ENCODE measurements at places on chromosomes 1 and 21.
A peak's percentile ranks its signal among the peaks of the same experiment; 100 is the strongest.

- no peak for DNase-seq
These were observed 176.5 kb downstream of the KAZN start for GRCh38 chr1:14774988-14775387.

- DNase-seq, result no peak
These were observed 343.2 kb downstream of the OLFM3 start for GRCh38 chr1:101653482-101653946.

DNA sequence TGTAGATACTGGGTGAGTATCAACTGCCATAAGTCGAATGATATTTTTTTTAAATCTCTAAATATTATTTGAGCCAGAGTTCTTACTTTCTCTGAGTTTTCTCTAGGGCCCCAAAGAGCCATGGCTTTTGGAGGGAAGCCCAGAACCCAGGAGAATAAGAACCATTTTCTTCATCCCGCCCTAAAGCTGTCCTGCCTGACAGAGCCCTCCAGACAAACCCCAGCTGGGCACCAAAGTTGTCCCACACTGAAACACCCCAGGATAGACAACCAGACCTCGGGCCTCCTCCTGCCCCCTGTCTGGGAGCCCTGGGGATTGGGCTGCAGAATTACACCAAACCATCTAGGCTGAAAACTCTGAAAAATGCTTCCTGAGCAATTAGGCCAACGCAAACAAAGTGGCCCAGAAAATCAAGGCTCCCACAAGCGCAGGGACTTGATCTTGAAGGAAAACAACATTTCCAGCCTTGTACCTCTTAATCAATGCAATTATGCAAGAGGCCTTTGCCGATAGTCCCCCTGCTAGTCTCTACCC lies 113.1 kb downstream of the RRAGC start:
- no peak for DNase-seq

GRCh38 chr21:17612023-17612564 lies 607 bp downstream of the BTG3 start:
- DNase-seq, result no peak

DNA sequence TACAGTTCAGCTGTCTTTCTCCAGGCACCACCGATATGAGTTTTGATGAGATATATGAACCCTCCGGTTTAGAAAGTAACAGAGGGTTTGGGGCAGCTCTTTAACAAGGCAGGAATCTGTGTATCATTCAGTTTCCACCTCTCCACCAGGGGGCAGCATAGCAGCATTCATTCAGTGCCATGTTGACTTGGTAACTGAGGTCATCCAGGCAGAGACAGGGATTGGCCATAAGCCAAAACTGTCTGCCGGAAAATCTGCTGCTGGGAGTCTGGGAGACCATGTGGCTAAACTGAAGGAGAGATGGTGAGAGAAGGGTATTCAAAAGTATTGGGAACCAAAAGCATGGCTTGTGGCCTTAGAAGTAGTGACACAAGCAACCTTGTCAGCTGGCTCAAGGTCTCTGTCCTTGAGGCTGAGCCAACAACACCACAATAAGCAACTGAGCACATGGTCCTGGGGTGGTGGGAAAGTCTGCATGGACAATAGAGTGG lies 98.5 kb downstream of the LMX1A start:
- DNase-seq, result peak; percentile 71

DNA sequence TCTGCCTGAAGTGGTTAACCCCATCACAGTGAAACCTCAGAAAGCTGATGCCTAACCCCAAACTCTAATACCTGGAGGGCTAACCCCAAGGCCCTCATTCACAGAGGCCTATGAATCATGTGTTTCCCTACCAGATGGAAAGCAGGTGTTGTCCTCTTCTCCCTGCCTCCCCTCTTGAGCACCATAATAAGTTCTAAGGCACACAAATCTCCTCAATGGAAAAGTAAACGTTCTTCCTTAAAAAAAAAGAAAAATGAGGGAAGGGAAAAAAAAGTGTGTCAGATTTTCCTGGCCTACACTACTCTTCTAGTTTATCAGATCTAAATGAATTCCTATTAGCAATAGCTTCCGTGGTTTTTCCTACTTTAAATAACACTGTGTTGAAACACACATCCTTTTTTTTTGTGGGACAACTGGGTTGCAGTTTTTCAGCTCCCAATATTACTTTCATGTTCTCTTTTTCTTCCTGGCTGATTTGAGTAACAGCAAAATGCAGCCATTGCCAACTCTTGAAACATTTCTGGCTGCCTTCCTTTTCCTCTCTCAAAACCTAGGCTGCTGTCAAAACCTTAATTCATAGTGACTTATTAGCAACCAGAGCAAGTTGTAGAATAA lies 43.2 kb downstream of the SLC44A3 start:
- DNase-seq, result no peak

GRCh38 chr1:192610112-192610889 lies 25.6 kb upstream of the RGS13 start:
- DNase-seq, result peak; percentile 10

DNA sequence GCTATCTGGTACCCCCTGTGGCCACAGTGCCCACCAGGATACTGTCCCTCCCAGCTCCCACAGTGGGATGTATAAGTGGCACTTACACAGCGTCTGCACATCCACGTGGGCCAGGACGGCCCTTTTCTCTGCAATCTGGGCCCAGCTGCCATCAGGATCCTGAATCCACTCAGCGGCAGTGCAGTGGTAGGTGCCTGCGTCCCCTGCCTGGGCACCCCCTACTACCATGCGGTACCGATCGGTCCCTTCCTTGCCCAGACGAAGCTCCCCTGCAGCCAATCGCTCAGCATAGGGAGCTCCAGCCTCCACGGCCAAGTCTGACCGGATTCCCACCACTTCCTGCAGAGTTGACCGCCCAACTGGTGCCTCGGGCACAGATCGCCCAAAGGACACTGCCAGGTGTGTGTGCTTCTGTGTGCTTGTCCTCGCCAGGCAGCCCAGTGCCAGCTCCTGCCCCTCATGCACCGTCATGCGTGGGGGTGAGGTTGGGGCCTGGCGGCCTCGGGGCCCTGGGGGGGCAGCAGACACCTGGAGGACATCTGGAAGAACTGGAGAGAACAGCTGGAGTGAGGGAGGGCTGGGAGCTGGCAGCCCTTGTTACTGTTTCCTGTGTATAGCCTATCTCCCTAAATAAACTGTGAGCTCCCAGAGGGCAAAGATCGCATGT lies 4.7 kb downstream of the IGSF8 start:
- DNase-seq, result no peak

DNA sequence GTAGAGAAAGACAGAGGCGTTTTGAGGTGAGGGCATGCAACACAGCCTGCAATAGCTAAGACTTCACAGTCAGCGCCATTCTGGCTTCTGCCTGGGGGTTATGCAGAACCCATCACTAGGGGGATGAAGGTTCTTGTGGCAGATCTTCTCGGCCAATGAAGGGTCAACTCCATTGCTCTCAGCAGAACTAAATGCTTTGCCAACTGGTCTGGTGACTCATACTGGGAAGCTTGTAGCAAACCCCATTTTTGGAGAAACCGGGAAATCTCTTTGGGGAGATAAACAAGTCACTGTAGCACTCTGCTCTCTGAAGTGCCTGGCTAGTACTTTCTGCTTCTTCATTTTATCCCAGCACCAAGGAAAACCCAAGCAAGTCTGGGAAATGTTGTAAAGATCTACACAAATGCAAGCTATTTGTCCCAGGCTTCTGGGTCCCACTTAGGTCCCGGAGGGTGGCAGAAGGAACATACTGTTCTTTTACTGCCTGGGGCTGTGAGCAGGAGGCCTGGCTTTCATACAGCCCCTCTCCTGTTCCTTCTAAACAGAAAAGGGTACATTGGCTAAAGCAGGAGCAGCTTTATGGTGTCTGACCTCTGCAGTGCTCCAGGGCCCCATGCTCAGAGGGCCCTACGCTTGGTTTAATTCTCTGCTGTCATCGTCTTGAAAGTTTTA lies 28.8 kb downstream of the SHISA4 start:
- no peak for DNase-seq

- no peak for DNase-seq
These were observed 236.4 kb upstream of the BEND5 start for GRCh38 chr1:49013079-49013478.

DNA sequence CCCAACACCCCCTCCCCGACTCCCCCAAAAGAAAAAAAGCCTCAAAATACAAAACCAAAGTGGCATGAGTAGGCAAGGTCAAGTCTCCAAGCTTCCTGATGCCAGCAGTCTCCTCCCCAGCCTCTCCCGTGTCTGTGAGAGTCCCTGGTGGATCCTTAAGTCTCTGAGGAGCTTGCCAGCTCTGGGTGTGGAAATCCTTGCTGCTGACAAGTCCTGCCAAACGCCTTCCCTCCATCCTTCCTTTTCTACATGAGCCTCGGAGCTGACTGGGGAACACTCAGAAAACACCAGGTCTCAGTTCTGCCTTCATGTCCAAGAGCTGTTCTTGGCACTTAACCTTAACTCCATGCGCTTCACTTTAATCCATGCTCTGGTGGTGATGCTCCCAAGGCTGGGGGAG lies 3.7 kb upstream of the ETV3L start:
- DNase-seq, result no peak

- no peak for DNase-seq
These were observed 23.3 kb downstream of the CNIH4 start for GRCh38 chr1:224380003-224380402.

- DNase-seq, result no peak
These were observed 96.7 kb upstream of the TMPRSS2 start for GRCh38 chr21:41604583-41605041.

- no peak for DNase-seq
These were observed 78.6 kb downstream of the EXTL2 start for GRCh38 chr1:100816049-100816448.

DNA sequence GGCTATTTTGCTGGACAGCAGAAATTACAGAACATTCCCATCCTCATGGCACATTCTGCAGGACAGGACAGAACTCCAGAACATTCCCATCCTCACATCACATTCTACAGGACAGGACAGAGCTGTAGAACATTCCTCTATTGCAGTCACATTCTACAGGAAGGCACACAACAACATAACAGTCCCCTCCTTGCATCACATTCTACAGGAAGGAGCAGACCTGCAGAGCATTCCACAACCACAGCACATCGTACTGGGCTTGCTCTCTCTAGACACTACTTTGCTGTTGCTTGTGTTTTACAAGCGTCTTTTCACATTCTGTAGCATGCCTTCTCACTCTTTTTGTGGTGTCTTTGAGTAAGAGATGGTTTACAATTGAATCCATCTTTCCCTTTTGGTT lies 26.8 kb upstream of the ABCB10 start:
- no peak for DNase-seq

GRCh38 chr1:186620566-186621350 lies 59.5 kb downstream of the PTGS2 start:
- no peak for DNase-seq

DNA sequence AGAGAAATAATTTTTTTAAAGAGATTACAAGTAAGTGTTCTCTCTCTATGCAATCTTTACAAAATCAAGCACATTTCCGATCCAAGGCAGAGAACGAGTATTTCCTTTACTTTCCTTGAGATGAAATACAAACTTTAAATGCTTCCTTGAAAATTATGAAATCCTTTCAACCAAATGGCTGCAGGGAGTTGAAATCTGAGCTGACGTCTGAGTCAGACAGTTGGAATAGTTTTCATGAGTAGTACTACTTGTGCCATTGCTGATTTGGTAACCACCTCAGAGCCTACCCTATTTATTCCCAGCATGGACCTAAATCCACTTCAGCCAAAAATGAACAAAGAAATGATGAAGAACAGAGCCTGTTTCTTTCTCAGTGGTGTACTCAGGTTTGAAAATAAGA lies 183.6 kb downstream of the GIPC2 start:
- DNase-seq, result no peak

- no peak for DNase-seq
These were observed 45.3 kb downstream of the MRPL39 start for GRCh38 chr21:25561668-25562641.

- no peak for DNase-seq
These were observed 25.1 kb upstream of the CLIC4 start for GRCh38 chr1:24720152-24720551.

DNA sequence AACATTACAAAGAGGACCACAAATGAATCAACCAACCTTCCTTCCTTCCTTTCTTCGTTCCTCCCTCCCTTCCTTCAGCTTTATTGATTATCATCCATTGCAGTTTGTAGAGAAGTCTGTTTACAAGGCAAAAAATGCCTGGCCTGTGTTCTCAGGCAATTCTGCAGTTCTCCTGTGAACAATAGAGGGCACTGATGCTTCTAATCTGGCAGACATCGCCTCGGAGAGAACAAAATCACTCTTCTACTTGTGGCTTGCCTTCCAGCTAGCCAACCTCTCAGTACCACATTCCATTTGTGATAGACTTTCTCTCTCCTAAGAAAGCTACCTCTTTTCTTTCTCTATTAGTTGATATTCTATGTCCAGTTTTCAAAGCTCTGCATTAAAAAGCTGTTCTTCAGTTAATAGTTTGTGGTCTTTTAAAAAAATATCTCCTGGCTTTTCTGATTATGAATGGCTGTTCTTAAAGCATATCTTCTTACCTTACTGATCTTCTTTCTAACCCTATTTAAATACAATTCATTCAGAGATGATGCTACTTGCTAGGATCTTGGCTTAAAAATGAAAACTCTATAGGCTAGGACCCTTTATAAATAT lies 26.9 kb upstream of the ESRRG start:
- peak; percentile 66 for DNase-seq

GRCh38 chr1:228091084-228091483 lies 8.6 kb downstream of the ARF1 start:
- DNase-seq, result no peak

- peak; percentile 81 for DNase-seq
These were observed 98.9 kb upstream of the BACE2 start for GRCh38 chr21:41068967-41069642.

DNA sequence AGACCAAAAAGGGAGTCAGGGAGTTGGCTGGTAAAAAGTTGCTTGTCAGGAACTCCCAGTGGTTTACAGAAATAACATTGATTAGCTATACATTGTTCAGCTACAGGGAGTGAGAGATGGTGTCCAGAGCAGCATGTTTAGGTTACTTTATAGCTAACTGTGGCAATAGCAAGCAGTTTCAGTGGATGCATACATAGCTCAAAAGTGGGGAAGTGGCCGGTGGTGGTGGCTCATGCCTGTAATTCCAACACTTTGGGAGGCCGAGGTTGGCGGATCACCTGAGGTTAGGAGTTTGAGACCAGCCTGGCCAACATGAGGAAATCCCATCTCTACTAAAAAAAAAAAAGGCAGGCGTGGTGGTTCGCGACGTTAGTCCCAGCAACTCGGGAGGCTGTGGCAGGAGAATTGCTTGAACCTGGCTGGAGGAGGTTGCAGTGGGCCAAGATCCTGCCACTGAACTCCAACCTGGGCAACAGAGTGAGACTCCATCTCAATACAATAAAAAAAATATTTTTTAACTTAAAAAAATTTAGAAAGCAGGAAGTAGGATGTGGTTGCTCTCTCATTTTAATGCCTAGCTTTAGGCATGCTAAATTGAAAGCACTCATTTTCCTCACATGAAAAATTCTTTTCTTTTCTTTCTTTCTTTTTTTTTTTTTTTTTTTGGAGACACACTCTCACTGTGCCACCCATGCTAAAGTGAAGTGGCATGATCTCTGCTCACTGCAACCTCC lies 109.7 kb downstream of the PPIAL4G start:
- no peak for DNase-seq

GRCh38 chr1:34627465-34628240 lies 127.2 kb upstream of the GJB5 start:
- DNase-seq, result no peak

GRCh38 chr21:42044871-42045495 lies 26.1 kb upstream of the UMODL1 start:
- DNase-seq, result no peak

All from NCI-H510A treated with DMSO at 0.1 percent for 48 hours (cell line).